ENCODE measurements at places on chromosomes 1 and 21.

- DNase-seq, result no peak
Observed at GRCh38 chr1:230495076-230495475, 68.9 kb upstream of the PGBD5 start.

GRCh38 chr1:42504535-42505128 lies 41.5 kb downstream of the CCDC30 start:
- DNase-seq, result no peak

DNA sequence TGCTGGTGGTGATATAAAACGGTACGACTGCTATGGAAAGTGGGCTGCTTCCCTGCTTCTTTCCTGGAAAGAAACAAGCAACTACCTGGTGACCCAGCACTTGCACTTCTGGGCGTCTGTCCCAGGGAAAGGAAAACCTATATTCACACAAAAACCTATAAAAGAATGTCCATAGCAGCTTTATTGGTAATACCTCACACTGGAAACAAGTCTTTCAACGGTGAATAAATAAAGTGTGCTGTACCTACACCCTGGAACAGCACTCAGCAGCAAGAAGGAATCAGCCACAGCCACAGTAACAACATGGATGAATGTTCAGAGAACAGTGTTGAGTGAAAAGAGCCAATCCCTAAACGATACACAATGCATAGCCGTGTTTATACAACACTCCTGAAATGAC lies 19.9 kb downstream of the SLC19A1 start:
- DNase-seq, result no peak

GRCh38 chr1:25889470-25889869 lies 14.0 kb upstream of the PAQR7 start:
- DNase-seq, result no peak

DNA sequence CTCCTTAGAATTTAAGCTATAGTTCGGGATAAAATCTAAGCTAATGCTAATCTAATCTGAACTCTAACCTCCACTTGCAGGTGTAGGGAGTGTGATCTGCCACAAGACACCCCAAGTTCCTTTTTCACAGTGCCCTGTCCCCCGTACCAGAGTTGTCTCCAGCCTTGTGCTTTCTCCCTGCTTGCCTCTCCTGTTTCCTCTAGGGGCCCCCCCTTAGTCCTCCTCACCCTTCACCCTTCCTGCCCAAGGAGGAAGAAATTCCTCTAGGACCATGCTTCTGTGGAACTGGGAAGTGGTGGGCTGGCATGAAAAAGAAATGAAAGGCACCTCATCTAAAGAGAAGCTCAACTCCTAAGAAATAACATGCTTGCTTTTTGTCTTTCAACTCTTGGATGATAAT lies 50.2 kb upstream of the BCL9 start:
- no peak for DNase-seq

GRCh38 chr21:43716376-43717165 lies 2.4 kb upstream of the PDXK start:
- DNase-seq, result no peak

- DNase-seq, result no peak
Observed at GRCh38 chr1:236536540-236536939, 12.8 kb downstream of the LGALS8 start.

DNA sequence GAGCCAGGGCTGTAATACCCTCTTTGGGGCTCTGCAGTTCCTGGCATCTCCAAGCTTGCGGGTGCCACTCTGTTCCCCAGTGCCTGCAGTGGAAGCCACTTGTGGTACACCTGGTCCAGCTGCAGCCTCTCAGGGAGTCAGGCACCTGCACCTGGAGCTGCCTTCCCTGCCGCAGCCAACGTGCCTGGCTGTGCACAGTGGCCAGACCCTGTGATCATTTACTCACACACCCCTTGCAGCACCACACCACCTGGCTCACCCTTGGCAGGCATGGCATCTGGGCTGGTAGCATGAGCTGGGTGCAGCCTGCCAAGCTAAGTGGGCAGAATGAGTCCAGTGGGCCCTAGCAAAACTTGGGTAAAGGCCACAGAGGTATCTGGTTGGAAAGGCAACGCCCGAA lies 51.1 kb upstream of the NTPCR start:
- no peak for DNase-seq

- no peak for DNase-seq
Observed at GRCh38 chr1:68197891-68198290, 34.4 kb downstream of the WLS start.

GRCh38 chr1:234722904-234723720 lies 113.1 kb upstream of the IRF2BP2 start:
- DNase-seq, result peak; percentile 77

DNA sequence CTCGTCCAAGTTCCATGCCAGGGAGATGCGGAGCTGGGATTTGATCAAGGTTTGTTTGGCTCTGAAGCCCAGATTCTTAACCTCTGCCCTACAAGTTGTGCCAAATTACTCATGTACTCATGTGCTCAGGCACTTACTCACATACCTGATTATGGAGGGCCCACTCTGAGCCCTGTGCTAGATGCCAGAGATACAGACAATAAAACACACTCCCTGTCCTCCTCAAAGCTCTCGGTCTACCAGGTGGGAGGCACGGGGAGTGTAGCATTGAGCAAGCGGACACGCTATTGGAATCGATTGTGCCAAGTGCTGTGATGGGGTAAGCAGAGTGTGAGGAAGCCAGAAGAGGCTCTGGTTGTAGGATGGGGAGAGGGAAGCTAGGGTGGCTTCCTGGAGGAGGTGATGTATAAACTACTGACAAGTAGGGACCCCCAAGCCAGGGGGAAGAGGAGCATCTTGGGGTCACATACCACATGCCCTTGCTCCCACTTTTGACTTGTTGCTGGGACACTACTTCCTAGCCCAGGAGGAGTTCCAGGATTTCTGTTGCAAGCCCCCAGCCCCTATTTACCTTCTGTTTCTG lies 49.8 kb upstream of the IFNLR1 start:
- no peak for DNase-seq

- DNase-seq, result no peak
Observed at GRCh38 chr1:200784576-200784975, 45.9 kb downstream of the CAMSAP2 start.

DNA sequence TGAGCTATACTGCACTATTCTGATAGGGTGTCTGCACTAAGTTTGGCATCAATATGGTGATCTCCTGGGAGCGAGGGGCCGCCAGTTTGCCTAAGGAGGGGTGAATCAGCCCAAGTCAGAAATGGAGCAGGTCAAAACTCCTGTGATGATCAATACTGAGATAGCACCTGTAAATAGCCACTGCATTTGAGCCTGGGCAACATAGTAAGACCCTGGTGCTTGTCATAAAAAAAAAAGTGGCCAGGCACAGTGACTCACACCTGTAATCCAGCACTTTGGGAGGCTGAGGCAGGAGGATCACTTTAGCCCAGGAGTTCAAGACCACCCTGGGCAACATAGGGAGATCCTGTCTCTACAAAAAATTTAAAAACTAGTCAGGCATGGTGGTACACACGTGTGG lies 11.6 kb upstream of the ZDHHC18 start:
- DNase-seq, result no peak

GRCh38 chr1:14572861-14573260 lies 25.6 kb upstream of the KAZN start:
- no peak for DNase-seq

GRCh38 chr1:229148743-229149142 lies 122.2 kb upstream of the RAB4A start:
- no peak for DNase-seq

- no peak for DNase-seq
Observed at GRCh38 chr1:48803474-48803873, 26.8 kb upstream of the BEND5 start.

DNA sequence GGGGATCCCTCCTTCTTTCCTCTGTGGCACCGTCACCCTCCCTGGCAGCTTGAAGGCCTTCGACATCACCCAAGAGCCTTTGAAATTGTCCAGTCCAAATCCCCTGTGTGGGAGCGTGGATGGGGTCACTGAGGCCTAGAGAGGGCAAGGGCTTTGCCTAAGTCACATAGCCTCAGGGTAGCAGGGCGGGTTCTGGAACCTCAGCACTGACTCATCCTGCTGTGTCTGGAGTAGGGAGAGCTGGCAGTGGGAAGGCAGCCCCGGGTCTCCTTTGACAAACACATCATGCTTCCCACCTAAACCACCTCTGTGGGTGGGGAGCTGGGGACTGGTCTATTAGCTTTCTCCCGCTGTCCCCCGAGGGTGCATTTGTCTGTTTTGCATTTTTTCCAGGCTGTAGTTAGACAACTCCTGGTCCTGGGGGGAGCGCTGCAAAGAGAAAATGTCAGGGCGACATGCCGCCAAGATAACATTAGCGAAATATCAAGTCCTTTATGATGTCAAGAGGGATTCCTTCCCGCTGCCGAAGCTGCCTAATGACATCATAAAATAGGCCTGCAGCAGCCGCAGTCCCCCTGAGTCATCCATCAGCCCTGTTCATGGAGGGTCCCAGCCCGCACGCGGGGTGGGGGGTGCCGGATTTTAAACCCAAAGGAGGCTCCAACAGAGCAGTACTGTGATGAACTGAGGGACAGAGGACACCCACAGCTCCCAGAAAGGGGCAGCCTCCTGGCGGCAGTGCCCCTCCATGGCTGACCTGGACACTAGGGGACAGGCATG lies 77.0 kb upstream of the POU3F1 start:
- DNase-seq, result no peak

DNA sequence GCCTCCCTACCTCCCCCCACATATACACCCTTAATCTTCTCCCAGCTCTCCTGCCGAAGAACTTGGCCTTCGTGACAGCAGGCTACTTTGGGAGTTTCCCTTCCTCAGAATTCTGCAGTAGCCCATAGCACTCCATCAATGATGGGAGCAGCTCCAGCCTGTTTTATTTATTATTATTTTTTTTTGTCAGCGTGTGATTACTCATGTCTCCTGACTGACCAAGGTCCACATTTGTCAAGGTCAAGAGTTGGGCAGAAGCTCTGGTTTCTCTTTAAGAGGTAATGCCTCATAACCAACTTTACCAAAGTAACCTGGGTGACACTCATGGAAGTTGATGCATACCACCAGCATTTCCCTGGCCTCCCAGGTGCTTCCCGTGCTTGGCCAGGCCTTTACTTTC lies 125.4 kb downstream of the ZZZ3 start:
- no peak for DNase-seq

DNA sequence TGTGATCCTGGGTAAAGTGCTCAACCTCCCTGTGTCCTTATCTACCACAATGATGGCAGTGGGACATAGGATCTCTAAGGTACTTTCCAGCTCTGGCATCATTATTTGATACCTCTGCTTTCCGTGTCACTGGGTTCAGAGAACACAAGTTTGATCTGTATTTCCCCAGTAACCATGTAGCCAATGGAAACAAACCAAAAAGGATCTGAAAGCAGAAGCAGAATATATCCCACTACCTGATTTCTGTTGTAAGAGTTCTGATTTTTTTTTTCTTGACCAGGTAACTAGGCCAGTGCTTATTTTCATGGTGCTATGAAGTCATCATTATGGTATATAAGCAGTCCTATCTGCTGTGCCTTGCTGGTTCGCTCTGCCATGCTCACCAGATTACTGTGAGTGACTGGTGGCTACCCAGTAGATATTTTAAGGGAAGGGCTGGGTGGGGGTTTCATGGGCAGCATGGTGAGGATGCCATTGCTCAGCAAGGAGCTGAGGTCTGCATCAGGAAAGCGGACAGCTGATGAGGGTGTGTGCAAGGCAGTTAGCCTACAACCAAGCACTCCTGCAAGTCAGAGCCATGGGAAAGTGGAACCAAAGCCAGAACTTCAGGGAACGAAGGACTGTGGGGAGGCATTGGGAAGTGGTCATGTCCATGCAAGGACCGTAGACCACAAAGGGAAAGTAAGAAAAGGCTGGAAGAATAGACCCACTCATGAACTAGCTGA lies 104.9 kb upstream of the EDEM3 start:
- DNase-seq, result no peak

- DNase-seq, result peak; percentile 2
Observed at GRCh38 chr1:232306269-232306961, 323.5 kb downstream of the SIPA1L2 start.

- DNase-seq, result no peak
Observed at GRCh38 chr21:16241479-16241963, 511.7 kb downstream of the USP25 start.

- DNase-seq, result no peak
Observed at GRCh38 chr1:27106561-27107323, 48.2 kb downstream of the SLC9A1 start.

GRCh38 chr1:239297910-239298309 lies 88.5 kb upstream of the CHRM3 start:
- DNase-seq, result no peak

GRCh38 chr1:93111561-93111960 lies 32.5 kb downstream of the MTF2 start:
- DNase-seq, result no peak

GRCh38 chr1:212737559-212737958 lies 37.9 kb upstream of the BATF3 start:
- DNase-seq, result no peak

DNA sequence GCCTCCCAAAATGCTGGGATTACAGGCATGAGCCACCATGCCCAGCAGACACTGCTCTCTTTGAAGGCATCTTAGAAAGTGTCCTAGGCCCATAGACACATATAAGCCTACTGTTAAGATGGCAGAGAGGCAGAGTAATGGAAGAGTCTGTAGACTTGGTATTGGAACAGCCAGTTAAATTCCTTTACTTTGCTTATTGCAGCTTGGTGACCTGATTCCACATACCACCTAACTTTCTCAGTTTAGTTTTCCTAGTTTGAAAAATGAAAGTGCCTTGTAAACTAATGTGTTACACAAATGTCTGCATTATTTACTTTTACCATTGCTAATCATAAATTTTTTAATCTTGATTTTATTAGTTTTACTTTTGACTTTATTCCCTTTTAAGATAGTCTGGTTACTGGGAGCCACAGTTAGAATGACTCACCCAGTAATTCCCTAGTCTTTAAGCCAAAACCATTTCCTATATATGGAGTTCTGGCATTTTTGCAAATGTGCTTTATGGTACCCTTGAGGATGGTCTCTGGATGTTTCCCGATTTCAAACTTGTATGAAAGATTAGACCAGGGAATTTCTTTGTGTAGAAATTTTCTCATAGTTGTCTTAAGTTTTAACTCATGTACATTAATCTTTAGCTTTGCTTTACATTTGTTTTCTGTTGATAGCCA lies 6.4 kb downstream of the SMAP2 start:
- no peak for DNase-seq

GRCh38 chr1:230768903-230769570 lies 21.8 kb downstream of the CAPN9 start:
- DNase-seq, result no peak

- no peak for DNase-seq
Observed at GRCh38 chr1:111221633-111222291, 5.8 kb upstream of the CHI3L2 start.

- DNase-seq, result no peak
Observed at GRCh38 chr1:203756036-203756435, 8.9 kb upstream of the LAX1 start.

GRCh38 chr1:29585201-29585600 lies 348.9 kb downstream of the PTPRU start:
- no peak for DNase-seq

GRCh38 chr1:186183219-186183618 lies 191.8 kb downstream of the TPR start:
- no peak for DNase-seq

Data from globus pallidus (tissue), 1 donor.